ENCODE measurements at places on chromosomes 2 and 18.

GRCh38 chr2:29821591-29821990 lies 99.8 kb downstream of the ALK start:
- DNase-seq = no peak

DNA sequence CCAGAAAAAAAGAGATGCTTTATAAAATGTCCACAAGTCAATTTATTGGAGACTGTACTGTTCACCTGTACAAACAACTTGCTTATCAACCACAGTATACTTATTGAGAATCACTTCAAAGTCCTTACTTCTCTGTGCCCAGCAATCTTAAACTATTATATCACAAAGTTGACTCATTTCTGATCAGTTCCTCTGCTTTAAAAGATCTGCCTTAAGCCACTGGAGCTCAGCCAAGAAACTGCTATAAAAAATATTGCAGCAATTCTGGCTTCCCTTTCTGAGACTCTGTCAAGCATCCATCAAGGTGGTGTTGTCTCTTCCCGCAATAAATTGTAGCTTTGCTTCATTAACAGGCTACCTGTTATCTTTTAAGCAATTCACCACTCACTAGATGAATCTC lies 375.2 kb upstream of the SPHKAP start:
- DNase-seq = no peak

- no peak for DNase-seq
Measured at GRCh38 chr2:175929850-175930249, 72.2 kb downstream of the LNPK start.

DNA sequence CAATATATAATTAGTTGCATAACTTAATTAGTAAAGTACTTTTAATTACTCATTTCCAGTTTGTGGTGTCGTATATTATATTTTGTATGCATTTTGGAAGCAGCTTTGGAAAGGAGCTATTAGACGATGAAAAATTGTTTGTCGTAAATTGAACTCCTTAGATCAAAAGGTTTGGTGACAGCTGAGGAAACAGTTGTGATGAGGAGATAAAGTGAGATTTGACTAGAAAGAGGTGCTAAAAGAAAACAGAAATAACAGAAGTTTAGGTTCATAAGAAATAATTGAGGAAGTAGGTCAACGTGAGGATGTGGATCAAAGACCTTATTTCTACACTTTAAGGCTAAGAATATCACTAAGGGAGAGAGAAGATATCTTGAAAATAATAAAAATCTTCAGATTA lies 141.9 kb upstream of the NETO1 start:
- no peak for DNase-seq

GRCh38 chr2:28351621-28352020 lies 41.0 kb upstream of the FOSL2 start:
- no peak for DNase-seq

- no peak for DNase-seq
Measured at GRCh38 chr2:37829202-37829601, 95.9 kb upstream of the RMDN2 start.

GRCh38 chr2:219783359-219783975 lies 156.0 kb downstream of the SLC4A3 start:
- no peak for DNase-seq

- no peak for DNase-seq
Measured at GRCh38 chr18:63192885-63193349, 126.7 kb downstream of the BCL2 start.

DNA sequence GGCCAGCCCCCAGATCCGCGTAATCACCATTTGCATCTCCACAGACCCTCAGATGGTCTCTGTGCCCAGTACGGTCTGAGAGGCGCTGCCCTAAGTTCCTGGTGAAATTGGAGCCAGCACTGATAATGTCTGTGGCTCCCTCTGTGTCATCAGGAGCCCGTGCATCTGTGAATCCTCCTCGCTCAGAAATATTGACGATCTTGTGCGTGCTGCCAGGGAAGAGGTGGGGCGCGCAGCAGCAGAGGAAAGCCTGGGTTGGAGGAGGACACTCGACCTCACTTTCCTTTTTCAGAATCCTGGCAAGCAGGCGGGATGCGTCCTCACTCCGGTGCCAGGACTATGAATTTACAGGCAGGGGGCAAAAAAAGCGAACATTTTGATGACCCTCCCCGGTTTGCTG lies 686.1 kb upstream of the SALL3 start:
- DNase-seq = no peak

GRCh38 chr2:8802741-8803140 lies 34.7 kb downstream of the KIDINS220 start:
- no peak for DNase-seq

DNA sequence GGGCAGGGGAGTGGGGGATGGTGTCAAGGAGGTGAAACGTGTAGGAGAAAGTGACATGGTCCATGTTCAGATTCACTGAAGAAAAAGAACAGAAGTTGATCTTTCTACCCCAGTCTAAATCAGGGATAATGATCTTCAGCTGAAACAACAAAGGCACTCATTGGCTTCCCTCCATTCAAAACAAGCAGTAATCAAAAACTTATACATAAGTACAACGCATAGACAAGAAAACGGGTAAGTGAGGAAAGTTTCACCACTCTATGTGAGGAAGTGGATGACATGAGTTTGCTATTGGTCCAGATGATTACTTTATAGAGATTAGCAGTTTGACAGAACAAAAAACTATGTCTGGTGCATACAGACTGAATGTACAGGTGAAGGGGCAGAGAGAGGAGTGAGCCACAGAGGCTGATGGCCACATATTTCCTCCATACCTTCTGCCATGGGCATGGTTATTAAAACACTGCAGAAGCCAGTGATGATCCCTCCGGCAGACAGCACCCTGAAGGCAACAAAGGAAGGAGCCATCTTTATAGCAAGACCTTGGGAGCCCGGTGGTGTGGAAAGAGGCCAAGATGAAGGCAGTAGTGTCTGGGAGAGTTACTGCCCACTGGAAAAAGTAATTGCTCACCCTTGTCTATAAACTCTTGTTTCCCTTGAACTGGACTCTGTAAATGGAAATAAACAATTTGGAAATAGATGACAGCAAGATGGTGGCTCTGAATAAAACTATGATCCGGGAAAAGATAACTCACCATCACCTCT lies 57.7 kb downstream of the SLC25A12 start:
- no peak for DNase-seq

GRCh38 chr2:128302011-128302743 lies 16.5 kb downstream of the HS6ST1 start:
- DNase-seq = no peak

- no peak for DNase-seq
Measured at GRCh38 chr2:186725783-186726182, 31.9 kb downstream of the FAM171B start.

DNA sequence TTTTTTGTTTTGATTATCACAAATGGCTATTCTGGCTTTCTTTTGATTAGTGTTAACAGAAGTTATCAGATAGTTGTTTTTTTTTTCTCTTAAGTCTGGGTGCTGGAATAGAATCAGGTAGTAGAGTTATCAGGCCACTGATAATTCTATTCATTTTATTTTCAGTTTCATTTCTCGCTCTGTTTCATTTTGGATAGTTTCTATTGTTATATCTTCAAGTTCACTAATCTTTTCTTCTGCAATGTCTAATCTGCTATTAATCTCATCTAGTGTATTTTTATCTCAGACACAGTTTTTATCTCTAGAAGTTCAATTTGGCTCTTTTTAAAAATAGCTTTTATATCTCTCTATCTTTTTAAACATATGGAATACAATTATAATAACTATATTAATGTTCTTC lies 241.8 kb upstream of the EPC2 start:
- no peak for DNase-seq

- no peak for DNase-seq
Measured at GRCh38 chr2:180442860-180443644, 436.0 kb upstream of the CWC22 start.

DNA sequence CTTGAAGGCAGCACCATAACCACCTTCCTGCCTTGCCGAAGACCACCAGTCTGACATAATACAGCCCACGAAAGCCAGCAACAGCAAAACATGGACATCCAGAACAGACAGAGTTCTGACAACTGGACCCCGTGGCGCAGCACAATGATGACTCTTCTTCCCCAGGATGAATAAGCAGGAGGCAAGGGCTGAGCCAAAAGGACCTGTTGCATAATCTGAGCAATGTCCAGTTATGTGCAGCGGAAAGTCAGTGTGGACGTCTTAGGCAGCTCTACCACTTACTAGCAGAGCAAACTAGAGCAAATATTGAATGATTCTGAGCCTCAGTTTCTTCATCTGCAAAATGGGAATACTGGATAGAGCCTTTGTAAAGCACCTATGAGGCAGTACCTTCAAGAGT lies 225.1 kb downstream of the ZBTB7C start:
- DNase-seq = no peak

DNA sequence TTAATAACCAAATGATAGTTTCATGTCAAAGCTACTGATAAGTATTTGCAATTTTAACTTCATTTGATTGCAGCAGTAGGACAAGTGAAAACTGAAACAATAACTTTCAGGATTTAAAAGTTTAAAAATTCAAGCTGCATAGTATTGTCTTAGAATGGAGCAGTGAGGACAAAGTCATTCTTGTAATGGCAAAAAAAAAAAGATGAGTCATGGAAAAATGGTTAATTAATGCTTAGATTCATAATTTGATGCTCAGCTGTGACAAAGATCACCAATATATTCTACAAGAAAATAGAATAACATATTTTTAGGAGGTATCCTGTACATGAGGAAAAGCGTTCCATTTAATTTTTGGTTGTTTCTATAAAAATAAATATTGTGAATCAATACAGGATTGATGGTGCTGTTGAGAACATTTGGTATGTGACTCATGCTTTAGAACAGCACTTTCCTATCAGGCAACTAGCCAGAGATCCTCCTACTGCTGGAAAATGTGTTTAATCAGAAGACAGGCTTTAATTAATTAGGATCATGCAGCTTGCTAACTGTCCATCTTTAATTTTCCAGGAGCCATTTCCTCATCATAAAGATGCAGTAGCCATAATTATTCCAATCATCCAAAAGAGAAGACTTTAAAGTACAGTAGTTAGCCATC lies 239.0 kb upstream of the MMADHC start:
- no peak for DNase-seq

DNA sequence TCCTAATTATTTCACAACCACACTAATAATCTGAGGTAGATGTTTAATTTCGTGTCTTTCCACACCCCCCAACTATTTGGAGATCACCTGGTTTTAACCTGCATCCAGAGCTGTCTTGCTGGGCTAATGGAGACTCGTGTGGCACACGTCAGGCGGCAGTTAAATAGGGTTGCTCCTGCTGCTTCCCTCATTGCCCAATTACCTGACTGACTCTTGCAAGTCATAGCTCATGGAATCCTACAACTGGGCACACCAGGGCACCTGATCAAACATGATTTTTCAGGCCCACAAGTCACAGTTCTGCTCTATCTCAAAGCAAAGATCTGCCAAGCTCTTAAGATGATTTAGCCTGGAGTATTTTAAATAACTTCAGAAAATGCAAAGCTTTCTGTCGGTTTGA lies 1430.4 kb upstream of the ACVR2A start:
- no peak for DNase-seq

DNA sequence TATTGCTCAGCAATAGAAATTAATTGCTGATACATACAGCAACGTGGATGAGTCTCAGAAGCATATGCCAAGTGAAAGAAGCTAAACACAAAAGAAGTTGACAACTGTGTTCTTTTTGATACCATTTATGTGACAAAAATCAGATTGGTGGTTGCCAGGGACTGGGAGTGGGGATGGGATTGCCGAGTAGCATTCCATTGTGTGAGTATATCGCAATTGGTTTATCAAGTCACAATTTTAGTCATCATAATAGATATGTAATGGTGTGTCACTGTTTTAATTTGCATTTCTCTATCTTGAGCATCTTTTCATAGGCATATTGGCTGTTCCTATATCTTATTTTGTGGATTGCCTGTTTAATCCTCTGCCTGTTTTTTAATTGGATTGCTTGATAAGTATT lies 20.9 kb downstream of the STRADB start:
- no peak for DNase-seq

GRCh38 chr2:157233506-157233905 lies 24.0 kb upstream of the GALNT5 start:
- DNase-seq = no peak

DNA sequence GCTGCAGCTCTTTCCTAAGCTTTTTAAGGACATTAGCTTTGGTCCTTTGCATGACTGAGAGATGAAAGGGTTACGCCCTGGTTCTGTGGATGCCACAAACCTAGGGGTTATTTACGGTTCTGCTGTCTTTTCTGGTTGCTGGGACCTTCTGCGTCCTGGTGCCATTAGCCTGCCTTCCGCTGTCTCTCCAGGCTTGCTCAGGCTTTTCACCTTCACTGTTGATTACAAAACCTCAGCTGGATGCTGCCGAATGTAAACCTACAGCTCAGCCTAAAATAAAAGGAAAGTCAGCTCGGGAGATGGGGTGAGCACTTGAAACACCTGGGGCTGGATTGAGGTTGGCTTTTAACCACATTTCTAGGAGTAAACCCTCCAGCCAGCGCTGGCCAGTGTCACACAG lies 130.9 kb upstream of the ARHGAP28 start:
- no peak for DNase-seq

DNA sequence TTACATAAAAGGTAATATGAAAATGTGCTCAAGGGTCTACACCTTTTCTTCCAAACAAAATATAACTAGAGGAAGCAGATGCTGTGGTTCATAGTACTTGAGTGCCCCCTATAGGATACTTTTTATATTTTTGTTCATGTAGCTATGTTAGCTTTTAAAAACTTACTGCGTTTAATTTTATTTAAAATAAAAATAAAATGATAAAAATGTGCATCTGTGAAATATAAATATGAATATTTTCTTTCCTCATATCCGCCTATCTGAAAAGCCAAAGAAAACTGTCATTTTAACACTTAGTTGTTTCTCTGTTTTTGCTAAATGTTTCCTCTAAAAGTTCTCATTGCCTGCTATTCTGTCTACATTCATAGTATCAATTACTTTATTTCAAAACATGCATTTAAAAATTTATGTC lies 9.6 kb upstream of the LRP1B start:
- peak; percentile 0 for DNase-seq

DNA sequence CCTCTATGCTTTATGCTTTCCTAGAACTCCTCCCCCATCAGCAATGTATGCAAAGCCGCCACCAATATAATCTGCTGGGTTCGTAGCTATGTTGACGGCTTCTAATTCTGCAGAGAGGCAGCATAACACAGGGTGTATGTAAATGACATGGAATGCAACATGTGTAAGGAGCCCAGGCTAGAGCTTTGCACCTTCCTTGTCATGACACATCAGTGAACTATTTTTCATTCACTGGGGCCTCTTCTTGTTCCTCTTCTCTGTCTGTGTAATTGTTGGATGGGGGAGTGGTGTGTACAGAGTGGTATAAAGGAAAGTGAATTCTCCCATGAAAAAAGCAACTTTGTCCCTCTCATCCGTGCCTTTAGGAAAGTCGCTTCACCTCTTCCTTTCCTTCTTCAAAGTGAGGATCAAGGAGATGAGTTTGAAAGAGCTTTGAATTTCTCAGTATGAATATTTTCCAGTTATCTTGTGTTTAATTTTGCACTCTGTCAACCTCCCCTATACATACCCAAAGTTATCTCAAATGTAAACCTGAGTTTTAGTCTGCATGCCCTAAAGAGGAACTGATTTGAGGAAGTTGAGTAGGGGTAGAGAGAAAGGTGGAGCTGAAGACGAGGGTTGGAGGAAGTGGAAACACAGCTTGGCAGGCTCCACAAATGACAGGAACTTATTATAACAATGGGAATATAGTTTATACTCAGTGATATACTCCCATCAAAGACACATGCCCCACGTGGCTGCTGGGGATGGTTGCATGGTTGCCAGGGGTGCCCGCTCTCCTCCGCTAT lies 74.9 kb upstream of the ARL4C start:
- DNase-seq = no peak

Data from NCI-H1930 (cell line).